ENCODE measurements at places on chromosomes 3 and 15.

DNA sequence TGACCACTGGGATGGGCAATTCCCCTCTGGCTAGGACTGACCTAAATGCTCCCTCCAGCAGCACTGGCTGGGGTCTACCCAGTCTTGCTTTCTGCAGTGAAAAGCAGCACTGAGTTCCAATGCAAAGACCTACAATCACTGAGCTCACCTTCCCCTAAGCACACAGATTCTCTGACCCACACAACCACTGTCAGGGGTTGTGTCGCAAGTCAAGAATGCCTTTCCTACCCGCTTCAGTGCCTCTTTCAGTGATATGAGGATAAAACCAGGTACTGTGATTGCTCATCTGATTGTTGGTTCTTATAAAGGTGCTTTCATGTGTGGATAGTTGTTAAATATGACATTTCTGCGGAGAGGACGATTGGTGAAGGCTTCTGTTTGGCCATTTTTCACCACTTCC, 345.6 kb downstream of the GAP43 start:
- no peak for DNase-seq

- DNase-seq, result no peak
Measured at GRCh38 chr3:192022412-192022811, 561.4 kb downstream of the PYDC2 start.

DNA sequence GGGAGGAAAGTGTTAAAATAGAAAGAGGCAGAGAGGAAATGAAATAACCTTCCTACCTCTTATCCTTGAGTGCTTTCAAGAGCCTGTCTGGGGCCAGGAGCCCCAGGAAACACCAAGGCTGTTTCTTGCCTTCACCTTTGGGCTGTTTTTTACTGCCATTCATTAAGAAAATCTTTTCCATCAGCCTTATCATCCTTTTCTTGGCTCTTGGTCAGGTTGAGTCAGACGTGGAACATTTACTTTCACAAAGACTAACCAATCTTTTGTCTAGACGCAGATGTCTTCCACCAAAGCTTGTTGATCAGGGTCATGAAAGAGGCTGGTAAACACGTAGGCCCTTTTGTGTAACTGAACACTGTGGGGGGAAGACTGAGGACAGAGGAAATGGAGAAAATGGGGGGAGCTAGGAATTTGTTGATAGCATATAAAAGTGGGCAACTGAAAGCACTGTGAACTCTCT, 151.0 kb upstream of the THBS1 start:
- DNase-seq, result peak; percentile 43

DNA sequence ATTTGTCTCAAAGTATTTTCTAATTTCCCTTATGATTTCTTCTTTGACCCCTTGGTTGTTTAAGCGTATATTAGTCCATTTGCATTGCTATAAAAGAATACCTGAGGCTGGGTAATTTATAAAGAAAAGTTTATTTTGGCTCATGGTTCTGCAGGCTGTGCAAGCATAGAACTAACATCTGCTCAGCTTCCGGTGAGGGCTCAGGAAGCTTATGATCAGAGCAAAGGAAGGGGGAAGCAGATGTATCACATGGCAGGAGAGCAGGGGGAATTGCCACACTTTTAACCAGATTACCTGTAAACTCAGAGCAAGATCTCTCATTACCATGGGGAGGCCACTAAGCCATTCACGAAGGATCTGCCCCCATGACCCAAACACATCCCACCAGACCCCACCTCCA, 148.2 kb downstream of the PDE8A start:
- DNase-seq, result no peak

GRCh38 chr3:126216416-126216815, 36.0 kb upstream of the ALDH1L1 start:
- DNase-seq, result no peak

GRCh38 chr15:66622591-66623022, 56.8 kb upstream of the LCTL start:
- no peak for DNase-seq

- no peak for DNase-seq
Measured at GRCh38 chr3:62556121-62556815, 182.9 kb upstream of the FEZF2 start.

- DNase-seq, result no peak
Measured at GRCh38 chr3:197468167-197468566, 87.6 kb downstream of the BDH1 start.

GRCh38 chr15:57732526-57733331, 26.2 kb downstream of the POLR2M start:
- DNase-seq, result no peak

- no peak for DNase-seq
Measured at GRCh38 chr15:65412556-65412955, 10.2 kb downstream of the IGDCC4 start.

- DNase-seq, result no peak
Measured at GRCh38 chr3:138254216-138254615, 67.1 kb downstream of the ARMC8 start.

DNA sequence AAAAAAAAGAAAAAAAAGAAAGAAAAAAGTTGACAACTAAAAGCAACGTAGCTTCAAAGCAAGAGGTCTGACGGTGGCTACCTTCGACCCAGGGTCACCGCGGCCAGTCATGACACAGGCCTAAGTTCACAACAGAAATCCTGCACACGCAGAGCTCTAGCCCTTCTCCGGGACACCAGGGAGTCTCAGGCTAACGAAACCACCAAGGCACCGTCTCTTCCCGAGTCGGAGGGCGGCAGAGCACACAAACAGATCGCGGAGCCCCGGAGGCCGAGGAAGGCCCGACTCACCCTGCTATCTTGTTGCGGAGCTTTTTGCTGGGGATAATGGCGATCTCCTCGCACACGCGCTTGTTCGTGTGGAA, 584 bp downstream of the RPS17 start:
- DNase-seq, result no peak

DNA sequence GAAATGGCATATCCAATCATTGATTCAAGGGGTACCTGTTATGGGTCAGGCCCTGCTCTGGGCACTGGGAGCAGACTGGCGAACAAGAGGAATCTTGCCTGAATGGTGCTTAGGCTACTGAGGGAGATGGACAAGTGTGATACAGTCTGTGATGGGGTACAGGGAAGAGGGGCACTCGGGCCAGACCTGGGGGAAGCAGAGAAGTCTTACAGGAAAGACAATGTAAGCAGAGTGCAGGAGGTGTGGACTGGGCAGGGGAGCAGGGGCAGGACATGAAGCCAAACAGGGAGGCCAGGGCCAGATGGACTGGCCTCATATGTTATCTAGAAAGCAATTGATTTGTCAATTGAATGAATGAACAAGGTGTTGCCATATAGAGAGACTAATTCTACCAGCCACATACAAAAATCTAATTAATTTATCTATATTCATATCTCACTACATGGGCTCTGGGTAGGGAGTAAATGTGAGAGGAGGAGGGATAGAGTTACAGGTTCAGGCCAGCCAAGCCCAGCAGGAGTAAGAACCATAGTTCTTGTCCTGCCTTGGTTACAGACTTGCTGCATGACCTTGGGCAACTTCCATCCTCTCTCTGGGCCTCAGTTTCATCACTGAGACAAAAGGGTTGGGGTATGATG, 3.6 kb upstream of the IGDCC4 start:
- no peak for DNase-seq

All from DMS79 (cell line).